Subcutaneous adipose tissue (tissue), 4 donors: ENCODE measurements at places on chromosomes 5 and 9. TPM values are rescaled to one million over a fixed set of nuclear protein-coding genes. Genes with fewer than 3 reads are reported as not detected.

Gene ARHGEF39
- not detected for total RNA-seq

Gene TOMM5
- total RNA-seq: 113 TPM

Gene PCDHGC4
- total RNA-seq: 1.8 TPM

Gene HTR4
- total RNA-seq: not detected

Gene DELE1
- total RNA-seq: 88.9 TPM

Gene IFNA2
- not detected for total RNA-seq

Gene PCDHA12
- 0.22 TPM for total RNA-seq

Gene TPPP
- total RNA-seq: 3.2 TPM

Gene MARCHF3
- total RNA-seq: 30.7 TPM
